ENCODE measurements at places on chromosomes 7 and 10. TPM values are rescaled to one million over a fixed set of nuclear protein-coding genes. Genes with fewer than 3 reads are reported as not detected.

The ZNF239 gene
- polyA plus RNA-seq: 18.3 TPM

The FZD8 gene
- polyA plus RNA-seq: 0.43 TPM

The PON1 gene
- not detected for polyA plus RNA-seq

The ADRB1 gene
- polyA plus RNA-seq: not detected

The GALNT17 gene
- not detected for polyA plus RNA-seq

The GRK5 gene
- polyA plus RNA-seq: 0.46 TPM

The SEMA4G gene
- 4.2 TPM for polyA plus RNA-seq

The H2BK1 gene
- polyA plus RNA-seq: not detected

The POT1 gene
- polyA plus RNA-seq: 56.6 TPM

The LIPN gene
- polyA plus RNA-seq: not detected

The OPN1SW gene
- not detected for polyA plus RNA-seq

DNA sequence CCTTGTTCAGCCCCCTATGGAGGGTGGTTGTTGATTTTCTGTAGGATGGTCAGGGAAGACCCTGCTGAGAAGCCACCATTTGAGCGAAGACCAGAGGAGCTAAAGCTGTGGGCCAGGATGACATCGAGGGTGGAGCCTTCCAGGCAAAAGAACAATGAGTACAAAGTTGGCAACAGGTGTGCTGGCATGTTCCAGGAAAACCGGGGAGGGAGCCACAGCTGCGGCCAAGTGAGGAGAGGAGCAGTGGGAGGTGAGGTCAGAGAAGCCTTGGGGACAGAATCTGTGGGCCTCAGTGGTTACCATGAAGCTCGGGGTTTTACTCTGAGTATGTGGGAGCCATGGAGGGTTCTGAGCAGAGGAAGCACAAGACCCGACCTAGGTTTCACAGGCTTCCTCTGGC lies 75.6 kb upstream of the ZNF479 start:
- no peak for DNase-seq

DNA sequence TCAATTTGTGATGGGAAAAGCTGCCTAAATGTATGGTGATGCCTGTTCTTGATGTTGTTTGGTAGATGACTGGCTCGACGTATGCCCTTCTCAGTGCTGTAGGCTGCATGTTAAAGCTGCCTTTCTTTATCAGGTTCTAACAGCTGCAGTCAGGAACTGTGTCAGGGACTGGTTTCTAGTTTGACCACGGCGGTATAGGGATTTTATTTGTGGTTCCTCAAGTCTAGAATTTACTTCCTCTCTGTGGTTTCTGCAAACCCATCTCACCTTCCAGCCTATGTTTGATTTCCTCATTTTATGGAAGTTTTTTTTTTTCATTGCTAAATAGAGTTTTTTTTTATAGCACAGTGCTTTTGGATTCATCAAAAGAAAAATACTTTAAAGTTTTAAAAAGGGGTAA lies 26.5 kb downstream of the LMTK2 start:
- peak; percentile 75 for DNase-seq

- no peak for DNase-seq
Measured at GRCh38 chr7:2681929-2682799, 5.8 kb upstream of the AMZ1 start.

- no peak for DNase-seq
Measured at GRCh38 chr10:49153971-49154370, 20.1 kb upstream of the FAM170B start.

DNA sequence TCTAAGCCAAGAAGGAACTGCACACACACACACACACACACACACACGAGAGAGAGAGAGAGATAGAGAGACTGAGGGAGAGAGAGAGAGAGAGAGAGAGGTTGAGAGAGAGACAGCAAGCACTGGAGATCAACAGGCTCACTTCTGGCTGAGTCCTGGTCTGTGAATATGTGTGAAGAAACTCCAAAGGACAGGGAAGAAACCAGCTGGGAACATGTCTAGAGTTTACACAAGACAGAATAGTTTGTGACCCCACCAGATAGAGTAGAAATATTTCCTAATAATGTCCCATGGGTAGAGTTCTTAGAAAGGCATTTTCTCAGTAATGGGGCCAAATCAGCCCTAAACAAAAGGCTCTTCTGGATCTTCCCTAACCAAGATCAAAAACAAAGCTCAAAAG lies 155.5 kb upstream of the IGFBP3 start:
- no peak for DNase-seq

- DNase-seq: no peak
Measured at GRCh38 chr7:157274991-157275427, 61.8 kb upstream of the DNAJB6 start.

DNA sequence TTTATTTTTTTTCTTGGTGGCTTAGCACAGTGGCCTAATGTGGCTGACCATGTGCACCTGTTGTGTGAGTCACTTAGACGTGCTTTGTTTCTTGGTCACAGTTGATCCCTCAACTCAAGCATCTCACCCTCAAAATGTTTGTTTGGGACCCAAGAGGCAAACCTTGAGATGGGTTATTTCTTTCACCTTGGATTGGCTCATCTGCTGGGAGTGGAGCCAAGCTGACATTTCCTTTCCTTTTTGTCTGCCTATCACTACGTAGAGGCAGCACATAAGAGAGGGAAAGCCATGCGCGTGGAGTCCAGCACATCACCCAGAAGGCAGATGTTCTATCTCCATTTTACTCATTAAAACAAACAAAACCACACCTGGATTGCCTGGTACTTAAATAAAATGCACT lies 6.4 kb upstream of the PRKCQ start:
- no peak for DNase-seq

- DNase-seq: no peak
Measured at GRCh38 chr7:158008267-158008666, 579.4 kb downstream of the PTPRN2 start.

GRCh38 chr7:145909991-145910513 lies 206.5 kb upstream of the CNTNAP2 start:
- DNase-seq: no peak

DNA sequence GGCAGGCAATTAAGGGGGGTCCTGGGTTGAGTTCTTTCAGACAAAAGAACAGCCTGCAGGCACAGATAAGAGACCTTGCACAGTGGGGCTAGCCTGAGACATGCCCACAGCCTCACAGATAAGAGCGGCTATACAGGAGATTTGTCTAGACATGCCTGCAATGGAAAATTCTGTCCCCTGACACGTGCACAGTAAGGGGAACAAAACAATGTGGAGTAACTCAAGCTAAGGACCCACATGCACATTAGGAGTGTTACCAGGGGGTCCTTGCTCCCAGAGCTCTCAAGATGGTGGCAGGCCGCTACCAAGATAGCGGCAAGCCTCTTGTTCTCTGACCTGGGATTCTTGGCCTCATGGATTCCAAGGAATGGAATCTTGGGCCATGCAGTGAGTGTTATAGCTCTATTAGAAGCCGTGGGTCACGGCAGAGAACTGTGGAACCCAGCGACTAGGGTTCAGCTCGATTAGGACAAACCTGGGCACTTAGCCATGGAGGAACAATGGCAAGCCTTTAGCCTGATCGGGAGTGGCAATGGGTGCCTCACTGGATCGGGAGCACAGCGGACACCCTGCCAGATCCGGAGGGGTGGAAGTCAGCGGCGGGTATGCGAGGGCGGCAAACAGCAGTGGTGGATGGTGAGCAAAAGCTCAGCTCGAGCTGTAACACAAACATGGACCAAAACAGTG lies 196.9 kb downstream of the CCSER2 start:
- peak; percentile 86 for DNase-seq

DNA sequence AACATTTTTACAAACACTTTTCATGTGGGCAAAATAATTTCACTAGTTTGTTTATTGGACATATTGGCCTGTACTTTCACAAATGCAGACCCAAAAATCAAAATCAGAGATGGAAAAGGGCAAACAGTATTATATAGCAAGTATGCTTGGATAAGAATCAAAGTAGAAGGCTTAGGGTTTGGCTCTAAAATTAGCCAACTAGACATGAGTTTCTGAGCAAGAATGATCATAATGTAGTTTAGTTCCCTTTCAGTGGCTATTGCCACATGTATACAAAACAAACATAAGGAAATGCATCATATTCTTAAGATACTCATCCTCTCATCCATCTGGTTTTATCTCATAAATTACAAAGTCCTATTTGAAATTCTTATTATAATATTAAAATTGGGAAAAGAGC lies 132.5 kb downstream of the IMMP2L start:
- DNase-seq: no peak

DNA sequence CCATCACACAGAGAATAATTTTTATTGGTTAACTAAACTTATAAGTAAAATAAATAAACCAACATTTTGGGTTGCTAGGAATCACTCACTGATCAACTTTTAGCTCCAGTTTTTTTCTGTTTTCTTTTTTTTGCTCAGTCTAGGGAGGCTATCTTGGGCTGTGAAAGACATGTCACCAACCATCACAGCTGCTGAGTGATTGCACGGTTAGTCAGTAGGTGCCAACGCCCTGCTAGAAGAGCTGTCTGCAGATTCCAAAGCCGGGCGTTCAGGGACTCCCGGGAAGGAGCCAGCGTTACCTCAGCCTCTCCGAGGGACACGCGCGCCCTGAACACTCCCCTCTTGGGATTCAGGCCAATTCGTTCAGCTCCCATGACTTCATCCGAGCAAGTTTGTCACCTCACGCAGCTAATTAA lies 604 bp upstream of the STAM start:
- DNase-seq: peak; percentile 58

DNA sequence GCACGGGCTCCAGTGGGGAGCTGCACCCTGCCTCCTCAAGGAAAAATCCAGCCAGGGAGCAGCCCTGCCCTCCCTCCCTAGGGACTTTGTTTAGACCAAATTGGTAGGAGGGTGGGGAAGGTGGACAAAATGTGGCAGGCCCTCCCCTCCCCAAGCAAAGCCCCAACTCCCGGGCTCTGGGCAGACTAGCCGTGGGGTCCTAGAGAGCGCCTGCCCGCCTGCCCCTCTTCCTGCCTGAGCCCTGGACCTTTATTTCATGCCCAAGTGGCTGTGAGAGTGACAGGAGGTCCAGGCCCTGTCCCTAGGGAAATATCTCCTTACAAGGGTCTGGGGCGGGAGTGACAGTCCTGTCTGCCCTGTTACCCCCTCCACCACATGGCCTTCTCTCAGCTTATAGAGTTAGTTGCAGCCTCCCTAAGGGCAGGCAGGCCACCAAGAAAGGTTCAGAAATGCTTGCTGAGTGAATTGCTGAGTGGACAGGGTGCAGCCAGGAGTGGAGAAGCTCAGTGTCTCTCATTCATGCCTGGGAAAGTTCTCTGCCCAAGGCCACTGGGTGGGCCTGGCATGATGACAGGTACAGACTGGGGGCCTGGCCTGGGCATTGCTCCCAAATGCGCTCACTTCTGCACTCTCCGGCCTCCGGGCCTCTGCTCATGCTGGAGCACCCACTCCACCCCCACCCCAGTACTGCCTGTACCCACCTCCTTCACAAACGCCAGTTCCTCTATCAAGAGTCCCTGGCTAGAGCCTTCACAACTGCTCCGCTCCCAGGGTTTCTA lies 25.2 kb downstream of the DNAJB12 start:
- no peak for DNase-seq

GRCh38 chr10:55822096-55822495 lies 539.0 kb downstream of the ZWINT start:
- DNase-seq: no peak

DNA sequence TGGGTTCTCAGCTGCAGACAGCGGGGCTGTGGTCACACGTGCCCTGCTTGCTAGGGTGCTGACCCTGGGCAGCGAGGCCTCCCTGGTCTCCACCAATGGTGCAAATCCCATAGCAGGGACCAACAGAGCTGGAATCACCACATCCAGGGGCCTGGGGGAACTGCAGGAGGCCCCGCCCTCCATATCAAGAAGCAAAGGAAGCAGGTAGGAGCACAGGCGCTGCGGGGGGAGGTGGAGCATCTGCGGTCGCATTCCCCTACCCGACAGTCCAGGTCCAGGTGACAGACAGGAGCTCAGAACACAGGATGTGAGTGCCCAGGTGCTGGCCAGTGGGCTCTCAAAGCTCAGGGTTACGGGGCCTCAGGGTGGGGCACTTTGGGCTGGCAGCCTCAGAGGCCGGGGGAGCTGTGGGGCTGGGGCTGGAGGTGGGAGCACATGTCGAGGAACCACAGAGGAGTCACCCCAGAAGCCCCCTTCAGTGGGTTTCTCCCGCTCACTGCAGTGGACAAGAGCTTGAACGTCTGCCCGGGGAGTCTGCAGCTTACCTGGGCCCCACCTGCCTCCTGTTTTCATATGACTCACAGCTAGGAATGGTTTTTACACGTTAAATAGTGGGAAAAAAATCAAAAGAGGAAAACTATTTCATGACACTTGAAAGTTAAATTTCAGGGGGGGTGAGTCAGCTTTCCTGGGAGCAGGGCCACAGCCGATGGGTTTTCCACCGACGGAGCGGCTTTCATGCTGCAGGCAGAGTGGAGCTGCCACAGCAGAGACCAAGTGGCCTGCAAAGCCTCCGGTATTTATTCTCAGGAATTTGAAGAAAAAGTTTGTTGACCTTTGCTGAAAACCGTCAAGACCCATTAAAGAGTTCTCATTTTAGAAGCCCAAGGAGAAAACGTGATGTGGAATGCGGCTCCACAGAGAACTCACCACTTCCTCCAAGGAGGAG lies 148.7 kb upstream of the PPP2R2D start:
- no peak for DNase-seq

DNA sequence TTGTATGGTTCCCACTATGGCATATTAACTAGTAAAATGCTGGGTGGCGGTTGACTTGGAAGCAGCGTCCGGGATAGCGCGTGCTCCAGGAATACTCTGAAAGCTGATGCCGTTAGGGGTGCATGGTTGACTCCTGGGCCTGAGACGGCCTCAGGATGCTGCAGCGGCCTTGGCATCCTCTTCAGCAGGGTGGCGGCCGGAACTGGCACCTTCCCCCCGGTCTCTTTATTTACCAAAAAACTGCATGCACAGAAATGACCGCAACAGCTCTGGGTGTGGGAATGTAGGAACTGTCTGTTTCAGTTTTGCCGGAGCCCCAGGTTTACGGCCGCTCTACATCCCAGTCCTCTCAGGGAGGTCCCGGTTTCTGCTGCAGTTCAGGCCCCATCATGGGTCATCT lies 28.8 kb downstream of the PFKP start:
- DNase-seq: no peak

- no peak for DNase-seq
Measured at GRCh38 chr7:50149369-50149768, 56.3 kb upstream of the ZPBP start.

GRCh38 chr7:130957137-130957513 lies 223.1 kb upstream of the KLF14 start:
- DNase-seq: no peak

DNA sequence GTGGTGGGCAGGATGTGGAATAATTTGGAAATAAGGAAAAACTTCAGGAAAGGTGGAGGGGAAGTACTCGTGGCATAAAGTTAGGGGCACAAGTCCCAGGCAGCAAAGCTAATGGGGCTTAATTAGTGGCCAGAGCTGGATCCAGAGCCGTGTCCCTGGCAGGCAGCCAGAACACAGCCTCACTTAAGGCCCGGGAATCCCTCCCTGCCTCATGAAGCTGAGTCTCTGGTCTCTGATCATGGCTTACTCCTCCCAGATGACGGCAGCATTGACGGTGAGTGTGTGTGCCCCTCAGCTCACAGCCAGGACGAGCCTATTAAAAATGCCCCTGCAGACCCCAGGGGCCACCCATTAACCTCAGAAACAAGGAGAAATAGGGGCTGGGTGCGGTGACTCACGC lies 48.2 kb upstream of the NPTX2 start:
- no peak for DNase-seq

- no peak for DNase-seq
Measured at GRCh38 chr10:103659674-103660363, 166.3 kb downstream of the NEURL1 start.

GRCh38 chr7:102823390-102824119 lies 74.8 kb downstream of the FAM185A start:
- DNase-seq: no peak
